Pons (tissue), 1 donor: ENCODE measurements at places on chromosomes 7 and 10.

DNA sequence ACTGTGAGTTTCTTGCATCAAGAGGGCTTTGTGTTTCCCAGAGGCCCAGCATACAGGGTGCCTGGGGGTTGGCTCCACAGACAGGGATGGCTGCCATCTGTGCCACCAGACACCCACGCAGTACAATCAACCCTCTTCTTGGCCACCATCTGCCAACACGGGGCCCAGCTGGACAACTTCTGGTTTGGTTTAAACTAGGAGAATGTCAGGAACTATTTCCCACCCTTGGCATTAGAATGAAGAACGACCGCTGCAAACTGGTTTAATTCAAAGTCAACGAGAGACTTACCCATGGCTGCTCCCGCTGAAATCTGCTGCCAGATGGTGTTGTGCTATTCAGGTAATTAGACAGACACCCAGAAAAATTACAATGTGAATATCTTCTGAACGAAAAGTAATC lies 27.8 kb downstream of the NMT2 start:
- peak; percentile 41 for DNase-seq

GRCh38 chr7:27950123-27950522 lies 210.2 kb downstream of the TAX1BP1 start:
- no peak for DNase-seq

GRCh38 chr7:135975166-135975565 lies 2.0 kb downstream of the MTPN start:
- no peak for DNase-seq

GRCh38 chr7:127186686-127187085 lies 66.1 kb downstream of the GRM8 start:
- DNase-seq: no peak

DNA sequence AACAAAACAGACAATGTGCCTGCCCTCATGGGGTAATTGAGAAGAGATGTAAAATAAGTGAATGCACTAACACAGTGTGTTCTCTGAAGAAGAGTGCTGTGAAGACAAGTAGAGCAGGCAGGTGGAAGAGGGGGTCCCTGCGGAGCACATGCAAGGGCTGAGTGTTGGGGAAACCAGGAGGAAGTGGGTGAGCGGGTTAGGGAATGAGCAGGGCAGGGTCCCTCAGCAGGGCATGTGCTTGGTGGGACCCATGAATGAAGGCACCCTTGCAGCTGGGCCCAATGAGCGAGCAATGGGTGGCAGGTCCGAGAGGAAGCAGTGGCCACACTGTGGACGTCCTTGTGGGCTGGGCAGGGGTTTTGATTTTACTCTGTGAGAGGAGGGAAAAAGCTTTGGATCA lies 376.6 kb upstream of the COBL start:
- no peak for DNase-seq

DNA sequence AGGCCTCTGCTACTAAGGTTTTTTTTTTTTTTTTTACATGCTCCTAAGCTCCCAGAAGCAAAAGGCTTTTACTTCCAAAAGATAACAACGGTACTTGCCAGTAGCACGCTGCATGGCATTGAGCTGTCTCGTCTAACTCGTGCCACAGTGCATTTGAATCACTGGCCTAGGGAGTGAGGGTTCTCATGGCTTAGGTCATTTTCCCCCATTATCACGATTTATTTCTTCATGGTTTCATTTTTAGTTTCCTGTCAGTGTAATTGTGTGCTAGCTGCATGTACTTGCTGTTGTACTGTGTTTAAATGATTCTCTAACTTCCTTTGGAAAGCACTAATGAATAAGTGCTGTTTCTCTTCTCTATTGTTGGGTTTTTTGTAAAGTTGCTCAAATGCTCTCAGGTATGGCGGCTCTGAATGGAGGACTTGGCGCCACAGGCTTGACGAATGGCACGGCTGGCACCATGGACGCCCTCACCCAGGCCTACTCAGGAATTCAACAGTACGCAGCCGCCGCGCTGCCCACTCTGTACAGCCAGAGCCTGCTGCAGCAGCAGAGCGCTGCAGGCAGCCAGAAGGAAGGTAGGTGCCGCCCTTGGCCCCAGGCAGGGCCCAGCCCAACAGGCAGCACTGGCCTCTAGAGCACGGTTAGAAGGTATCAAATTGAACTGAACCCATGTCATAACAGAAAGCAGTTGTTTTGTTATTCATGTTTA lies 290.5 kb downstream of the USP6NL start:
- DNase-seq: no peak

DNA sequence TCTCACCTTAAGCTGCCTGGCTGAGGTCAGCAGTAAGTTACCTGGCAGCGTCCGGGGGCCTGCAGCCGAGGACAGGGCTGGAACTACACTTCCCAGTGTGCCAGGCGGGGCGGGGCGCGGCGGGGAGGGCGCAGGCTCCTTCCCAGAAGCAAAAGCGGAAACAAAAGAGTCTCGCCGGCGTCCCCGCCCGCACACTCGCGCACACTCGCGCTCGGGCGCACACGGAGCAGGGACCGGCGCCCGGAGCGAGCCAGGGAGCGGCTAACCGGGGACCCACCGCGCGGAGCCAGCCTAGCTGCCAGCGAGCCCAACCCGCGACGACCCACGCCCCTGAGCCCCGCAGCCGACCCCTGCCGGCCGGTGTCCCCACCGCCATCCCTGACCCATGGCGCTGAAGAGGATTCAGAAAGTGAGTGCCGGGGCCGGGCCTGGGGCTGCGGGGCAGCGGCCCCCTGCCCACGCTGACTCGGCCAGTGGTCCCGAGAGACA lies at the start of gene UBE2D1:
UBE2D1 (plus strand) TSS at position 190 of the 489 bp plus-strand sequence; CDS start at position 386, 196 bp downstream.
- peak; percentile 67 for DNase-seq

DNA sequence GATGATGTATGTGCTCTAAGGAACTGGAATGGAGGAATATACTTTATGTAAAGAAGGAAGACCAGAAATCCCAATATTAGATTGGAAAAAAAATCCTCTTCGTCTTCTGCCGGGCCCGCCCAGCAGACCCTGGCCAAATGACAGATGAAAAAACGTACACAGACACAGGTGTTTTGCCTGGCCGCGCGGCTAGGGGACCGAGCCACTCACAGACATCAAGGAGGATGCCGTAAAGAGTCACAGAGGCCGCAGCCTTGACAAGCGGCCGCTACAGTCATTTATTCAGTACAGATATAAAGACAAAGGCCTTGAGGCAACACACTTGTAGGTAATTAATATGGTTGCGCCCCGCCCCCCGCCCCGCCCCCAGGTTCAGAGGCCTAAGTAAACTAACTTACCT lies 594.1 kb downstream of the GRM8 start:
- no peak for DNase-seq
